ENCODE measurements at places on chromosomes 5 and 9. TPM values are rescaled to one million over a fixed set of nuclear protein-coding genes. Genes with fewer than 3 reads are reported as not detected.
A peak's percentile ranks its signal among the peaks of the same experiment; 100 is the strongest.

DNA sequence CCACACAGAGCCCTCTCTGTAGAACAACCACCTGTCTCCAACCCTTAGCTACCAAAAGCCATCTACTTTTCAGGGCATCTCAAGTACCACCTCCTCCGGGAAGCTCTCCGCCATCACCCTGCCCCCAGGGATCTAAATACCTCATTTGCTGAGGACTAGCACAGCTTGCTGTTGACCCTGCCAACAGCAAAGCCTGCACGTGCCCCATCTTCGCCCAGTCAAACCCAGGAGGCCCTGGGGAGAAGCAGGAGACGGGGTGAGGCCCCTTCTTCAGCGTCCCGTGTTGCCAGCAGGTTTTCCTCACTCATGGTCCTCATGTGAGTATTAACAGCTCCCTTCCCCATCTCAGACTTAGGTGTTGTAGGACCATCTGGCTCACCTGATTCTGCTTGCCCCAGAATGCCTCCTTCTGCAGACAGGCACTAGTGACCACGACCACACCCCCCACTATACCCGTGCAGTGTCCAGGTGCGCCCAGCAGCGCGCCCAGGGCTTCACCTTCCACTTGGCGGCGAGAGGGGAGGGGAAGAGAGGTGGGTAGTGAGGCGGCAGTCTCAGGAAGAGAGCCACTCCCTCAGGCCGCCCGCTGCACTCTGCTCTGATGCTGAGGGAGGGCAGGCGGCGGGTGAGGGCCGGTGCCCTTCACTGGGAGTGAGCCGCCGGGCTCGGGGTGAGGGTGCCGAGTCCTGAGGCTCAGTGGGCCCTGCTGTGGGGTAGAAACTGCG, 11.1 kb downstream of the VAV2 start:
- no peaks in the 10 kb centered on the region for H3K36me3 ChIP-seq
- no peaks in the 10 kb centered on the region for H3K27me3 ChIP-seq
- no peak overlapping the region for H3K27ac ChIP-seq
- no peaks in the 10 kb centered on the region for H3K4me1 ChIP-seq
- peak; percentile 52 for DNase-seq

GRCh38 chr5:72209147-72210115, 102.2 kb downstream of the MAP1B start:
- peaks cover 3% of the 10 kb centered on the region for H3K4me1 ChIP-seq
- H3K27me3 ChIP-seq: no peaks in the 10 kb centered on the region
- no peak overlapping the region for H3K4me3 ChIP-seq
- H3K36me3 ChIP-seq: peaks cover 8% of the 10 kb centered on the region

DNA sequence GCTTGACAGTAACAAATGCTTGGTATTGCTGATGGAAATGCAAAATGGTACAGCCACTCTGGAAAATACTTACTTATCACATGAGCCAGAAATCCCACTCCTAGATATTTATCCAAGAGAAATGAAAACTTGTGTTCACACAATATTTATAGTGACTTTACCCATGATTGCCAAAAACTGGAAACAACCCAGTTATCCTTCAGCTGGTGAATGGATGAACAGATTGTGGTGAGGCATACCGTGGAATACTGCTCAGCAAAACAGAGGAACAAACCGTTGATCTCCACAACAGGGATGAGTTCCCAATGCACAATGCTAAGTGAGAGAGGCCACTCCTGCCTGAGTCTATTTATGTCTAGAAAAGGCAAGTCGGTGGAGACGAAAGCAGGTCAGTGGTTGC, 40.5 kb upstream of the LRRC14B start:
- no peaks in the 10 kb centered on the region for H3K4me1 ChIP-seq
- no peak overlapping the region for H3K4me3 ChIP-seq
- no peak for DNase-seq
- no peaks in the 10 kb centered on the region for H3K27me3 ChIP-seq

Gene RELL2
- 1.5 TPM for total RNA-seq

Gene LRRC19
- not detected for total RNA-seq

GRCh38 chr9:136694163-136694871, 7.1 kb upstream of the AGPAT2 start:
- no peak overlapping the region for H3K4me3 ChIP-seq
- H3K4me1 ChIP-seq: no peaks in the 10 kb centered on the region
- DNase-seq: no peak

Gene GEMIN5
- total RNA-seq: 12.8 TPM

DNA sequence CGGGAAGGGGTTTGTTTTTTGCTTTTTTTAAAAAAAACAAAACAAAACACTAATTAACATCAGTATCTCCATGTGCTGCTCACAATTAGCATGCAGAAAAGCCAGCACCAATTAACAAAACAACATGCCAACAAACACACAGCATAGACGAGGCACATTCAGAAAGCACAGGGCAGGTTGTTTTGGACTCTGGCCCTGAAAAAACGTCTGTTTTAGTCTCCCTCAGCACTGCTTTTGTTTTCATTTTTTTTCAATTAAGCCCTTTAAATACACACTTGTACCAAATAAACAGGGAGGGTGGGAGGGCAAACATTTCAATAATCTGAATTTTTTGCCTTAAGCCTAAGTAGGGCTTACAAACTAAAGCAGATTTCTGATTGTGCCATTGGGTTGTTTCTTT, 309.6 kb downstream of the DTWD2 start:
- no peak for DNase-seq
- H3K27me3 ChIP-seq: no peaks in the 10 kb centered on the region
- H3K4me3 ChIP-seq: no peak overlapping the region
- no peaks in the 10 kb centered on the region for H3K4me1 ChIP-seq
- no peaks in the 10 kb centered on the region for H3K36me3 ChIP-seq

Gene MRPL22
- total RNA-seq: 34.8 TPM

DNA sequence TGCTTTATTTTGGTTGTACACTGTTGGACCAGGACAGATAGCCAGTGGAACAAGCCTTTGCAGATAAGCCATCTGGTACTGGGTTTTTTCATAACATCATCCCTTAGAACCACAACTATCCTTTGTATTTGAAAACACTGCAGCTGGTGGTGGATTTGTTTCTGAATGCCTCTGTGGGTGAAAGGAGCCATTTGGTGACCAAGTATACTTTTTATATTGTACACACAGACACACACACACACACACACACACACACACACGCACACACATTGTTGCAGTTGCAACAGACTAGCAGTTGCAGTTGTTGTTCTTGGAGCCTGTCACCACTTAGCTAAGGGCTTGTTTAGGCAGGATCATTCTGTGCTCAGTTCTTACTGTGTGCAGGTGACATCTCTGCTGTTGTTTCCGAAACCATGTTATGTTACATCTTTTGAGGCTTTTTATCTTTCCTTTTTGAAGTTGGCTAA, 22.9 kb upstream of the CAVIN4 start:
- no peak overlapping the region for H3K4me3 ChIP-seq
- DNase-seq: no peak
- H3K27me3 ChIP-seq: no peaks in the 10 kb centered on the region
- no peaks in the 10 kb centered on the region for H3K4me1 ChIP-seq

- no peak for DNase-seq
- H3K4me3 ChIP-seq: no peak overlapping the region
- no peak overlapping the region for H3K27ac ChIP-seq
Measured at GRCh38 chr5:62376064-62376463, 27.6 kb downstream of the DIMT1 start.

Gene FOXD4L5
- 0.19 TPM for total RNA-seq

DNA sequence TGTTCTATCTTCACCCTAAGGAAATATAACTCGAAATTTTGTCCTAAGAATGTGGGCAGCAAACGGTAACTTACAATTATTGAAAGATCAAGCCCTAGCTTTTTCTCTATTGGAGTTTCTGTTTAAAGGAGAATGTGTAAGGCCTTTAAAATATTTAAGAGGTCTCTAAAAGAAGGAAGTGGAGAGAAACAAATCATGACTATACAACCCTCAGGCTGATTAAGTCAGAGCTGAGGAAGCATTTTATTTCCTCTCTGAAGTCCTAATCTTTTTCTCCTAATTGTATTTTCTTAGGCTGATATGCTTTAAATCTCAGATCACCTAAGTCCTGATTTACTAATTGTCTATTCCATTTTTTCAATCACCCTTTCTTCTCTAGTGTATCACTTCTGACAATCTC, 1708.8 kb upstream of the C9orf72 start:
- H3K4me3 ChIP-seq: no peak overlapping the region
- no peaks in the 10 kb centered on the region for H3K36me3 ChIP-seq
- H3K4me1 ChIP-seq: no peaks in the 10 kb centered on the region
- H3K27ac ChIP-seq: no peak overlapping the region

Gene VCAN
- total RNA-seq: 513 TPM

- DNase-seq: no peak
- H3K27ac ChIP-seq: no peak overlapping the region
- no peaks in the 10 kb centered on the region for H3K4me1 ChIP-seq
- H3K4me3 ChIP-seq: no peak overlapping the region
- no peaks in the 10 kb centered on the region for H3K36me3 ChIP-seq
- no peaks in the 10 kb centered on the region for H3K27me3 ChIP-seq
Measured at GRCh38 chr5:111454198-111454622, 58.1 kb downstream of the STARD4 start.

DNA sequence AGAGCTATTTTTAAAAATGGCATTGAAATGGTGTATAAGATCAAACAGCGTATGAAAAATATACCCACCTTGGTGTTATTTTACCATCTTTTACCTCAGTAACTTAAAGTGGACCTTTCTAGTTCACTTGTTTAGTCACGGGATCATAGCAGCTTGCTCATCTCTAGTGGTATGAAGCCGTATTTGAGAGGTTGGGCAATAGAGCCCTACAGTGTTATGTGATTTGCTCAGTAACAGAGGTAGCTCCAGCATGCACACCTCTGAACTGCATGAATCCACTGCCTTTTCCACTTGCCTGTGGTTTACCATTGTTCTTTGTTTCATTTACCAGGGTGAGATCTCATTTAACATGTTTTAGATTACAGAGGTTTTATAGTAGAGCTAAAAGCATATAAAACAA, 134.4 kb downstream of the ATG10 start:
- no peaks in the 10 kb centered on the region for H3K36me3 ChIP-seq
- no peaks in the 10 kb centered on the region for H3K4me1 ChIP-seq
- no peak overlapping the region for H3K4me3 ChIP-seq
- H3K27me3 ChIP-seq: no peaks in the 10 kb centered on the region
- no peak overlapping the region for H3K27ac ChIP-seq

GRCh38 chr9:96323169-96323568, 21.2 kb upstream of the HSD17B3 start:
- DNase-seq: no peak
- H3K27me3 ChIP-seq: no peaks in the 10 kb centered on the region
- no peaks in the 10 kb centered on the region for H3K36me3 ChIP-seq
- H3K27ac ChIP-seq: no peak overlapping the region

Gene AMBP
- total RNA-seq: not detected

DNA sequence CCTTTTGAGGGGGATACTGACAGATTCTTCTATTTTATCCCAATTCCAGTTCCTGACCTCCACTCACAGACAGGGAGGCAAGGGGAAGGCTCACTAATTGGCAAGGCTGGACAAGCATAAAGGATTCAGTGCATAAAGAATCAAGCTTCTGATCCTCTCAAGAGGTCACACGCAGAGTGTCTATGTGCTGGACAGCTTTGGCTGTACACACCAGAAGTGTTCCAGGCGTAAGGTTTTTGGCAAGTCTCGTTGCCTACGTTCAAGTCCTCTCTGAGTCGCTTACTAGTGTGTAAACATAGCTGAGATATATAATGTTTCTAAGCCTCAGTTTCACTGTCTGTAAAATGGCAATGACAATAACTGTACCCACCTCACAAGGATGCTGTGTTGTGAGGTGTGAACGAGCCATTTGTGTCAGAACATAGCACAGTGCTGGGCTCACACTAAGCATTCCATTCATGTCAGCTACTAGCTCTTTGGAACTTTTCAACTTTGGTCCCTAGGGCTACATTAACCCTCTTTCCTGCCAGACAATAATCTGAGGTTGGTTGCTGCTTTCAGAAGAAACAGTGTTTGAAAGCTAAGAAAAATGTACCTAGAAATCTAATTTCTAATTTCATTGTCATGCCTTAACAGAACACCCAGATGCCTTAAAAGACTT, 52.1 kb downstream of the PALM2AKAP2 start:
- peaks cover 5% of the 10 kb centered on the region for H3K4me1 ChIP-seq
- H3K36me3 ChIP-seq: peaks cover 3% of the 10 kb centered on the region
- H3K27me3 ChIP-seq: no peaks in the 10 kb centered on the region
- DNase-seq: no peak
- no peak overlapping the region for H3K27ac ChIP-seq

DNA sequence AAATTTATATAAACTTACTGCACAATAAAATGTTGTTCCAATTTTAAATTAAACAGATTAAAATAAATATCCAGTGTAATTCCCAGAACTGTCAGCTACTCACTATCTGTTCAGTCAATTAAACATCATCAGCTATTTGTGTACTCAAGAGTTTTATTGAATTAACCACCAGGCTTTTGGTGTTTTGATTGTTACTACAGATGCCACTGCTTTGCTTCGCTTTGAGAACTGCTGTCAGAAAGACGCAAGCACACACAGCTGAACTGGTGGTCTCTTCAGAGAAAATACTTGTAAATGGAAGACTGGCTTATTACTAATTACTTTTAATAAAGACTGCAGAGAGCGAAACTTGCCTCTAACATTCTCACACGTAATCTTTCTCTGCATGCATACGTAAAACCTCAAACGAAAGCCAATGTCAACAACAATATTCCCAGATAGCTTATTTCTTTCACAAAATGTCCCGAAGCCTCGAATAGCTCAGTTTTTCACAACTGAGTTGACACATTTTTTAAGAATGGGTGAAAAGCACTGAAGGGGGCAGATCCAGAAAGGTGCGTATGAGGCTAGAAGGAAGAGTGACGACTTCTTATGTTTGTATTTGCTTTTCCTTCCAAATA, 259.6 kb upstream of the RPS23 start:
- no peak overlapping the region for H3K4me3 ChIP-seq
- H3K4me1 ChIP-seq: no peaks in the 10 kb centered on the region
- no peaks in the 10 kb centered on the region for H3K27me3 ChIP-seq
- H3K27ac ChIP-seq: peak overlapping the region; percentile 15
- no peak for DNase-seq
- peaks cover 2% of the 10 kb centered on the region for H3K36me3 ChIP-seq

Gene INSL4
- not detected for total RNA-seq

DNA sequence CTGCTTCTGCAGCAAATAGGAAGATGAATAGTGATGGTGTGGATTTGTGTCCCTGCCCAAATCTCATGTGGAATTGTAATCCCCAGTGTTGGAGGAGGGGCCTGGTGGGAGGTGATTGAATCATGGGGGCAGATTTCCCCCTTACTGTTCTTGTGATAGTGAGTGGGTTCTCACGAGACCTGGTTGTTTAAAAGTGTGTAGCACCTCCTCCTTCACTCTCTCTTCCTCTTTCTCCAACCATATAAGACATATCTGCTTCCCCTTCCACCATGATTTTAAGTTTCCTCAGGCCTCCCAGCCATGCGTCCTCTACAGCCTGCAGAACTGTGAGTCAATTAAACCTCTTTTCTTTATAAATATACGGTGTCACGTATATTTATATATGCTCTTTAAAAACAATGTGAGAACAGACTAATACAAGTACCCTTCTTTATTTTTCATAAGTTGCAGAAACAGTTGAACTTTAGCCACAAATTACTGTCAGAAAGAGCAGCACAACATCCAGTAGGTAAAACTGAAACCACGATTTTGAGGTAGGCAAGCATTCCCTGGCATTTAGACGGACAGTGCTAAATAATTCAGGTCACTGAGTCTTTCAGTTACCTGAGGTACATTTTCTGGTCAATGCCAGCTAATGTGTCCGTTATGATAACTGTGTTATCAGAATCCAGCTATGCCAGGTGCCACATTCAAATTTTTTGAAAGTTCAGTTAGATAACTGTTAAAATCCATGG, 79.3 kb upstream of the SPEF2 start:
- H3K27me3 ChIP-seq: no peaks in the 10 kb centered on the region
- no peak overlapping the region for H3K27ac ChIP-seq
